H9 (cell line): ENCODE measurements at places on chromosomes 12 and 14. TPM values are rescaled to one million over a fixed set of nuclear protein-coding genes. Genes with fewer than 3 reads are reported as not detected.

DNA sequence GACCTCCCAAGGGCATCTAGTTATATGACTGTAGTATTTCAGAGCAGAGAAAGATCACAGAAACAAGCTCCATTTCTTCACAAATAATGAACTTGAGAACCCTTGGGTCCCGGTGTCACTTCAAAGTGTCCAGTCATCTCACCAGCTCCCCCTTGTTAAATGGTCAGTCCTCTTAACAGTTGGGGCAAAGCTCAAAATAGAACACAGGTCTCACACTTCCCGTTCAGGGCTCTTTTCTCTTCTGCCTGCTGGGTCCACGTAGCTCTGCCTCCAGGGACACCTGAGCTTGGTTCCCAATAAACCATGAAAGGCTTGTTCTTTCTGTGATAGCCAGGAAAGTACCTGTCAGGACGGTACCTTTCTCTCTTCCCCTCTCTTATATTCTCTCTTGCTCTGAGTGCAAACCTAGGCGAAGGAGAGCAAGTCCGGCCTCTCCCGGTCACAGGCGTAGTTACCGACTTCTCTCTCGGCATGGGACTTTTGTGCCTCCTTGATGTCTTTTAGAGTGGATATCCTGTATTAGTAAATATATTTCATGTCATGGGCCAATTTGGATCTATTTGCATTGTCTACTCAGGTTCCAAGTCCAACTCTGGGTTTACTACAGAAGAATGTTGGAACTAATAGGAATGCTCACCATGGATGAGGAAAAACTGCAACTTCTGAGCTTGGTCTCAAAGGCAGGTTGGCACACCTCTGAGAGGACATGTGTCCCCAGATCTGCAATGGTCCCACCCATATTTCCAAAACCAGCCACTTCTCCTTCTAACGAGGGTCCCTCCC lies 118.8 kb upstream of the PARP11 start:
- H3K27me3 ChIP-seq = no peaks in the 10 kb centered on the region
- H3K36me3 ChIP-seq = no peaks in the 10 kb centered on the region

GRCh38 chr14:93220509-93220908 lies 13.5 kb downstream of the UBR7 start:
- no peak overlapping the region for H3K27ac ChIP-seq
- no peak for DNase-seq
- no peak overlapping the region for H3K4me3 ChIP-seq
- H3K27me3 ChIP-seq = no peaks in the 10 kb centered on the region
- no peaks in the 10 kb centered on the region for H3K4me1 ChIP-seq
- H3K36me3 ChIP-seq = peaks cover 65% of the 10 kb centered on the region

DNA sequence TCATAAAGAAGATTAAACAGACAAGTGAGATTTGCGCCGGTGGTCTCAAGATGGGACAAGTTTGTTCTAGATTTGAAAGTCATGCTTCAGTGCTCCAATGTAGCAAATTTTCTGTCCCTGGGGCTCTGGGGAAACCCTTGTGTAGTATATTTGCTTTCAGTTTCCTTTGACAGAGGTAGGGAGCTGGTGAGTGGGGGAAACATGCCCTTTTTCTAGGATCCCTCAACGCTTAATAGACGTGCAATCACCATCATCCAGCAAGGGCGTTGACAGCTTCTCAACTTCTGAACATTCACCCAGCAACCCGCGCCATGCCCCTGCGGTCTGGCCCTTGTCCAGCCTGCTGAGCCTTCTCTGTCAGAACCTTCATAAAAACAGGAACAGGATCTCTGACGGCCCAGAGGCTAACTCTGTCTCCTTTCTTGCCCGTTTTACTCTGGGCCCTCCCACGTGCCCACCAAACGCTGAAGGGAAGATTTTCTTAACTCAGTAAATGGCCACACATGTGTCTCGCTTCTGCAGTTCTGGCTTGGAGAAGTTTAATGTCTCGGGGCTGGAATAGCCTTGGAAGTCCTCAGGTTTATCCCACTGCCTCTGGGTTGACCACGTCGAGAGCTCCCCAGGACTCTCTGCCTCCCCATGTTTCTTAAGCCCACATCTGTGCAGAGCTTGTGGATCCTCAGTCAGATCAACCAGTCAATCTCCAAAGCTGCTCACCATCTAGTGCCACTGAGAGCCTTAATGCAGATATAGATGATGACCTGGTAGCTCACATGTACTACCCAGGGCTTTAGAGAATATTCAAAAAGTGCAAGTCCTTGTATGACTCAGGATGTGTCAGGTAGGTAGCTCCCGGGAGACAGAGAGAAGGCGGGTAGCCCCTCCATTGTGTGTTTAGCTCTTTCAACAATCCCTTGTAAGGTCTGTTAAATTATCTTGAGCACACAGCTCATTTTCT lies 58.1 kb upstream of the CCND2 start:
- no peaks in the 10 kb centered on the region for H3K4me1 ChIP-seq
- H3K36me3 ChIP-seq = no peaks in the 10 kb centered on the region
- peak; percentile 20 for DNase-seq
- no peak overlapping the region for H3K4me3 ChIP-seq
- H3K27ac ChIP-seq = no peak overlapping the region
- H3K27me3 ChIP-seq = no peaks in the 10 kb centered on the region; the same call in 1 of the 2 replicates

DNA sequence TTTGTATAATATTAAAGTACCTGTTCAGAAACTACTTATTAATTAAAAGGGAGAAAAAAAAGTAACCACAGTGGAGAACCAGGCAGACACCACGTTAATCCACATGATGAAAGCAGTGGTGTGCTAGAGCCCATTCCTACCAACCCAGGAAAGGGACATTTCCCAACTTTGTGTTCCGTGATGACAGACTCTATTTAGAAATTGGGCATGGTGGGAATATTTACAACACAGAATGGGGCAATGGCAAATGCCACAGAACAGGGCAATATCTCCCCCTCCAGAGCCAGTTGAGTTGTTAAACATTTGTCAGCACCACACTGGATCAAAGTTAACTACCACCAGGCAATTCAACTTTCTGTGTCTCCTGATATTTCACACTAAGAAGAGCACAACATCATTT lies 1.2 kb upstream of the HIGD1C start:
- H3K36me3 ChIP-seq = no peaks in the 10 kb centered on the region
- H3K27me3 ChIP-seq = no peaks in the 10 kb centered on the region
- H3K4me3 ChIP-seq = no peak overlapping the region
- DNase-seq = no peak
- H3K27ac ChIP-seq = no peak overlapping the region

DNA sequence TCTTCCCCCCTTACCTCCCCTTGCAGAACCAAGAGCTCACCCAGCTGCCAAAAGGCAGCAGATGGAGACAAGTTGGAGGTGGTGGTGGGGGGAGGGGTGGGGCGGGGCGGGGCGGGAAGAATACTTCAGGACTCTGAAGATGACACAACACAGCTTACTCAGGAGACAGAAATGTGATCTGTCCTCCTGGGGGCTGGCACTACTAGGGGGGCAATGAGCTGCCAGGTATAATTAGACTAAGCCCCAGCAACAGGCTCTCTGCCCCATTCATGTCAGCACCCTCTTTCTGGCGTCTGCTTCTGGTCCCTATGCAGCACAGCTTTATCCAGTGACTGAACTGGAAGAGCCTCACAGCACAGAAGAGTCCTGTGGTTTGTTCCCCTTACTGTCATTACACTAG lies 407.0 kb downstream of the MED13L start:
- H3K27me3 ChIP-seq = no peaks in the 10 kb centered on the region; the same call in 1 of the 2 replicates
- H3K27ac ChIP-seq = no peak overlapping the region
- no peak for DNase-seq

P2RX2 gene
- 1.8 and 2.2 TPM in 2 replicates for total RNA-seq

DNA sequence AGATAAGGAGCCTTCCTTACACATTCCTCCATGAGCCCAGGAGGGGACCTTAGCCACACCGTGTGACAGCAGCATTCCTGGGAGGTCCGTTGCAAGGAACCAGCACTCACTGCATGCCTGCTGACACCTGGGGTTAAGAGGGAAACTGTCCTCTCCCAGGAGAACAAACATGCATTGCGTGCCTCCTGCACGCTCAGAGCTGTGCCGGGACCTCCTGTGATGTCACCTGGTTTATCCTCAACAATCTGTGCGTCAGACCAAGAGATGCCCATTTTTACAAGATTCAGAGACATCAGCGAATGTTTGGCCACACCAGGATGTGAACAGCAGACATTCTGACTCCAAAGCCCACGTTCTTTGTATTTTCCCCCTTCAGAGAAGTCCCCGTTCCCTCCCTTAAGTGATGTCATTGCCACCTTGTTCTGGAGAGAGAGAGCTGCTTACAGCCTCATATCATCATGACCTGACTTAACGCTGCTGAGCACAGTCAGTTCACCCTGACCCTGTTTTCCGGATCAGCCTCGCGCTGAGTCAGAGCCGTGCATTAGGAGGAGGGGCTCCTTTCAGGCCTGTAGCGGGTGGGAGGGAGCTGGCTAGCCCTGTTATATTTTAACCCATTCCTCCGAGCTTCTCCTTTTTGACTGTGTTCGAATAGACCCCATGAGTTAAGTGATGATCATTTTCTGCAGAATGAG lies 36.2 kb downstream of the TMEM120B start:
- H3K4me1 ChIP-seq = no peaks in the 10 kb centered on the region
- H3K27ac ChIP-seq = no peak overlapping the region
- no peak overlapping the region for H3K4me3 ChIP-seq
- DNase-seq = peak; percentile 50
- no peaks in the 10 kb centered on the region for H3K27me3 ChIP-seq

CMKLR1 gene
- total RNA-seq = 0.66 and 0.83 TPM in 2 replicates

DNA sequence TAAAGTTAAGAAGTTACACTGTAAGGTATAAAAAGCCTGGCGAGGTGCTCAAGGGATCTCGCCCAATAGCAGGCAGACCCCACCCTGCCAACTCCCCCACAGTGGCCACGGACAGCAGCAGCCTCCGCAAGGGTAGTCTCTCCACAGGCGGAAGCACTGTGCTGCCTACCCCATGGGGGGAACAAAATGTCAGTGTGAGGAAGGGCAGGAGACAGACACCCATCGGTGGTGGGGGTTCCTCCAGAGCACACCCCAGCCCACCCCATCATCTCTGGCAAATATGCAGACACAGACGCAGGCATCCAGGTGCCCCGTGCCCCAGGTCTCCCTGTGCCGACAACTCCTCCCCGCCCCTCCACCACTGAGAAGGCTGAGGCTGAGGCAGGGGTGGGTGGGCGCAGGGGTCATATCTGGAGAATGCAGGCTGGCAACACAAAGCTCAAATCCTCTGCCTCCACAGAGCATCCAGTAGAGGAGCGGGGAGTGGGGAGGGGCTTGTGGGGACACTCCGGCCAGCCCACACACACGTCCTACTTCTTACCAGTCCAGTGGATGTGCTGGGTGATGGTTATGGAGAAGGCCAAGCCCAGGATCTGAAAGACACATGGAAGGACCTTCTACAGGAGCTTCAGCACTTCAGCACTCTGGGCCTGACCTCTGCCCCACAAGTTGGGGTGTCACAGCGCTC lies 68.3 kb upstream of the DDX11 start:
- H3K36me3 ChIP-seq = no peaks in the 10 kb centered on the region
- no peak overlapping the region for H3K27ac ChIP-seq
- H3K4me1 ChIP-seq = no peaks in the 10 kb centered on the region
- DNase-seq = no peak
- H3K4me3 ChIP-seq = no peak overlapping the region

- no peak within 1 kb of the TSS for H3K4me3 ChIP-seq
- no peaks in the 10 kb centered on the region for H3K27me3 ChIP-seq
- no peaks in the 10 kb centered on the region for H3K36me3 ChIP-seq
- peaks cover 10% of the 10 kb centered on the region; the same call in 1 of the 2 replicates for H3K4me1 ChIP-seq
- no peak within 1 kb of the TSS for H3K27ac ChIP-seq
- DNase-seq = no peak
These were observed at the start of gene RNASE1 for GRCh38 chr14:20802341-20803084. TSS of gene RNASE1 (minus strand) at chr14:20802844. CDS start at chr14:20802068, 776 bp downstream.

MFAP5 gene
- 0.09 and 0.26 TPM in 2 replicates for total RNA-seq

SLCO1C1 gene
- not detected in 2 replicates for total RNA-seq

DNA sequence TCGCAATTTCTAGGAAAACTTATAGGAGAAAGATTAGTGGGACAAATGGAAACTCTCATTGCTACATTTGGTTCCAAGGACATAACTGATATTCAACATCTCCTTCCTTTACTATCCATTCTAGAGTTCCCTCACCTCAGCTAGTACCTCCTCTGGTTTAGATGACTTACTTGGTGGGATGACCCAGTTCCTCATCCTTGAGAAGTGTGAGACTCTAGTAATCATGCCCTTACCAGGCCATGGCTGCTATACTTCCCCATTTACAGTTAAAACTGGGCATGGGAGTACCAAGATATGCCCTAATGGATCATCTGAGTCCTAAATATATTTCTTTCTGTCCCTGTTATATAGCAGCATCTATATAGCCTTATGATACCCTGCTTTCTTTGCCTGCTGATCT lies 58.1 kb downstream of the IFT81 start:
- peaks cover 26% of the 10 kb centered on the region for H3K36me3 ChIP-seq
- no peak for DNase-seq
- H3K4me1 ChIP-seq = no peaks in the 10 kb centered on the region

DNA sequence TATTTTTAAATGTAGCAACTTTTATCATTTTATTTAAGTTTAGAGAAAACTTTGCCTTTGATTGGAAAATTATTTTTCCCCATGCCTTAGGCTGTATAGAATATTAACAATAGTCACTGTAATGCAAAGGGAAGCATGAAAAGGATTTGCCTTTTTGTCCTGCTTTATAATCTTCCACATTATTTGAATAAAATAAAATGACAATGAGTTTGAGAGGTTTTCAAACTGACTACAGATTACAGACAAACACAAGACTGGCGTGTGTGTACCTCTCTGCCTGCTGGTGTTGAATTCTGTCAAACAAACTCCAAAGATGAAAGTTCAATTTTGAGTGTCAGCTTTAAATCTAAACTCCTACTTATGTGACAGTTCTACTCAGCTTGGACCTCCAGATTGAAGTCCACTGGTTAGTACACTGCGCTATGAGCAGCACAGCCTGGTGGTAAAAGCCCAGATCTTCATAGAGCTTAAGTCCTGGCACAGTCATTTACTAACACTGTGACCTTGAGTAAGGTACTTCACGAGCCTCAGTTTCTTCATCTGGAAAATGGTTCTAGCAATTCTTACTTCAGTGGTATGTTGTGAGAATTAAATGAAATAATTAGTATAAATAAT lies 98.3 kb upstream of the CPNE8 start:
- H3K36me3 ChIP-seq = no peaks in the 10 kb centered on the region
- H3K27ac ChIP-seq = no peak overlapping the region
- no peak for DNase-seq
- H3K27me3 ChIP-seq = no peaks in the 10 kb centered on the region
- H3K4me3 ChIP-seq = no peak overlapping the region
- H3K4me1 ChIP-seq = no peaks in the 10 kb centered on the region

ZFHX2 gene
- 19.2 and 19.4 TPM in 2 replicates for total RNA-seq

RNF31 gene
- total RNA-seq = 67.8 and 87.3 TPM in 2 replicates

DNA sequence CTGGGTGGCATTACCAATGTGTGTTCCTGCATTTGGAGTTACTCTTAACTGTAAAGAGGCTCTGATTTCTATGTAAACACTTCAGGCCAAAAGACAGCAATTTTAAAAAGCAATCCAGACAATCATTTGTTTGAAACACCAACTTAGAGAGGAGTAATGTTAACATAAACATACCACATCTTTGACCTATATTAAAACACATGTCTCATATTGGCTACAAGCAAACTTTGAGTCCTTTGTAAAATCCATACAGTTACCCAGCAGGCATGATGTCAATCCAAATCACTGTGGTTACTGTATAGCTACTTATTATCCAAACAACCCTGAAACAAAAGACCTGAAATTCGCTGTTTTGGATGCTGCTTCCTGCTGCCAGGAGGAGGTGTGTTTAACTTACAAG lies 7.5 kb upstream of the G2E3 start:
- H3K27ac ChIP-seq = no peak overlapping the region
- H3K4me1 ChIP-seq = 0 out of 2 replicates have a peak, but pooled peaks cover 2% of the 10 kb centered on the region
- H3K27me3 ChIP-seq = no peaks in the 10 kb centered on the region
- no peak overlapping the region for H3K4me3 ChIP-seq
- no peaks in the 10 kb centered on the region for H3K36me3 ChIP-seq
